AG09319 (cell line): ENCODE measurements at places on chromosomes 16 and 17.

DNA sequence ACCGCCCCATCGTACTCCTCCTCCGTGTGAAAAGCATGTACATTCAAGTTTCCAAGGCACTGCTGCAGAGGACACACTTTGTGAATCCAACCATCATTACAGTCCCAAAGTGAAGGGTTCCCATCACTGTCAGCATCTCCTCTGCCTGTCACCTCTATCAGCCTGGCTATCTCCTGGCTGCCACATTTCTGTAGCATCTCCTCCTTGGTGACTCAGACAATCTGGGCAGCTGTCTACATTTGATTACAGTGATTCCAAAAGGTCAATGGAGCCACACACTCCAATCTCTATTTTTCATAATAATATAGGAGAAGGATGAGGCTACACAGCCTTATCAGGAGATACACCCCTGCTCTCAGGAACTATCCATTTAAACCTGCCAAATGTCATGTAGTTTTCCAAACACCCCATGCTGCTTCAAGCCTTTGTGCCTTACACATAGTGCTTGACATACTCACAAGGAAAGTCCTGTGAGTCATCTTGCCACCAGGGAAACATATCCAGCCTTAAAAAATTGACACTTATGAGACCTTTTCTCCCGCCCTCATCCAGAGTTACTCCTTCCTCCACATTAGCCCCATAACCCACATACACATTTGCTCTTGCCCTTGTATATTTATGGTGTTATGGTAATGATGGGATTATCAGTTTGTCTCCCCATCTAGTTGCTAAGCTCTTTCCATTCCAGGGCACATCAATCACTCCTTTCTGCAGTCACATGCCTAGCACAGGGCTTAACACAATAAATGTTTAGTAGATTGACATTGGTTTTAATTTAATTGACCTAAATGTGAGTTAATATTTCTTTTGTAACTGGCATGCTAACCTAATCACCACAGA lies 250.1 kb upstream of the CDH5 start:
- no peak for DNase-seq

DNA sequence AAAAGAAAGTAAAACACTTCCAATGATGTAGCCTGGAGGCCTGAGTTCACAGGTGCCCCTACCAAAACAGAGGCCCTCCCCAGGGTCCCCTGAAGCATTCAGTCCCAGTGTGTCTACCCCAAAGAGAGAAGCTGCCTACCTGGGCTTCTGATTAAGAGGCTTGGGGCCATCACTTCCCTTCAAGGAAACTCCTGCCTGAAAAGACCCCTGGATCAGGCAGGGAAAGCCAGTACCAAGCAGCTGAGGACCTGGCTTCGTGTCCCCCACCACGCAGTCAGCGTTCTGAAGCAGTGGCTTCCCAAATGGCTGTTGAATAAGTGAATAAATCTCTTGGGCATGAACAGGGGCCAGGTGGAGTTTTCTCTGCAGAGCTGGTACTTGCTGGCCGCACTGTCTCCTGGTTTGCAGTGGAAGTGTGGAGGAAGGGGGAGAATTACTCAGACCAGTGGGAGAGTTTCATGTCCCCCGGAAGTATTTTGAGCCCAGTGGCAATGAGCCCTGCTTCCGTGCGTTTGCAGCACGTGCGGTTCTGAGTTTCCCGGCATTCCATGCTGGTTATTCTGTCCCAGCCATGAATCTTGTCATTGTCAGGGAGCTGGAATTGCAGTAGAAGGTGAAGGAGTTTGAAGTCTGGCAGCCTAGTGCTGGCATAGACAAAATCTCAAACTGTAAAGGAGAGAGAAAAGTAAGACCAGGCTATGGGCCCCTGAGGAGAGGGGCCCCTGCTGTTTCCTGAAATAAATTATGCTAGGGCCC lies 27.0 kb downstream of the RMI2 start:
- no peak for DNase-seq

DNA sequence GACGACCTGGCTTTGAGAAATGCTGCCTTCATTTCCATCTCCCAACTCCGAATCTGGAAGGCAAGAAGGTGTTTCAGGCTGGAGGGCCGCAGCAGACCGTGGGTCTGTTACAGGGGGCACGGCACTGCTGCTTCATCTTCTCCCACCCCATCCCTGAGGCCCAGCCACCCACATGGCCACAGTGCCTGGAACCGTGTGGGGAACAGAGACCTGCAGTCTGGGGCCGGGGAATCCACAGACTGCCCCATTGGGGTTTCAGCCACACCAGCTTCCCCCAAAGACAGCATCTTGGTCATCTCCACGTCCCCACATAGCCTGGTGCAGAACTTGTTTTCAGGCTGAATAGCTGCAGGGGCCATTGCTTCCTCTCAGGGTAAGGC lies 74.2 kb downstream of the MRC2 start:
- no peak for DNase-seq

DNA sequence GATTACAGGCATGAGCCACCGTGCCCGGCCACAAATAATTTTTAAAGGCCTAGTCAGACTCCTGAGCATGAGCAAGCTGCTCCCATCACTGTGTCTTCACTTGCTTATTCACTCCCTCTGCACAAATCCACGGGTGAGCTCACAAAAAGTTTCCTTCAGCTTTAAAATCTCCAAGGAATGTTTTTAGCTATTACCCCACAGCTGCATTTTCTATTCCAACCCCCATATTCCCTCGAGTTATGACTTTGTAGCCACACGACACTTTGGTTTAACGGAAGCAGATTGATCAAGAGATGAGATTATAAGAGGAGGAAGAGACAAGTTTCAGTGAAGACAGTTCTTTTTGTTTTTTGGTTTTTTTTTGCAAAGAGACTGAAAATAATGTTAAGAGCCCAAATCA lies 49.1 kb upstream of the SLC25A19 start:
- no peak for DNase-seq

DNA sequence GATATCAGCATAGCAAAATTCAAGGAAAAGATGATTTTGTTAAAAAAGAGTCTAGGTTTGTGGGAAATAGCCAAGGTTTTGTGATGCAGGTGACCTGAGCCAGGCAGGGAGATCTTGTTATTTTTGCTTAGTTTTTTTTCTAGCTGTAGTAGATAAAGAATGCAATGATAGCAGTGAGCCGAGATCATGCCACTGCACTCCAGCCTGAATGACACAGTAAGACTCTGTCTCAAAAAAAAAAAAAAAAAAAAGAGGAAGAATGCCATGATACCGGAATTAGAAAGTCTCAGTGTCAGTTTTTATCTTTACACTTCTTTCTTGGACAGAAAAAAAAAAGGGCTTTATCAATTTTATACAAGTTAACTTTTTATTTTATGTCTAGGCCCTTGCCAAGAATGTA lies 27.5 kb downstream of the TMEM238L start:
- DNase-seq, result no peak

GRCh38 chr17:46157443-46158062 lies 35.7 kb downstream of the KANSL1 start:
- no peak for DNase-seq

- DNase-seq, result no peak
These were observed 6.4 kb downstream of the CUEDC1 start for GRCh38 chr17:57948555-57949420.

- no peak for DNase-seq
These were observed 123.2 kb upstream of the LHX1 start for GRCh38 chr17:36813957-36814563.

DNA sequence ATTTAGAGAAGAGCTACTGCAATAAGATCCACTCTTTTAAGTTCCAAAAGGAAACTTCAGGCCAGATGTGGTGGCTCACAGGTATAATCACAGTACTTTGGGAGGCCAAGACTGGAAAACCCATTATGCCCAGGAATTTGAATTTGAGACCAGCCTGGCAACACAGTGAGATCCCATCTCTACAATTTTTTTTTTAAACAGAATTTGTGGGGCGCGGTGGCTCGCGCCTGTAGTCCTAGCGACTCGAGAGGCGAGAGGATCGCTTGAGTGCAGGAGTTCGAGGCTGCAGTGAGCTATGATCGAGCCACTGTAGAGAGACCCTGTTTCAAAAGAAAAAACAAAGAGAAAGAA lies 793 bp downstream of the COG7 start:
- no peak for DNase-seq

DNA sequence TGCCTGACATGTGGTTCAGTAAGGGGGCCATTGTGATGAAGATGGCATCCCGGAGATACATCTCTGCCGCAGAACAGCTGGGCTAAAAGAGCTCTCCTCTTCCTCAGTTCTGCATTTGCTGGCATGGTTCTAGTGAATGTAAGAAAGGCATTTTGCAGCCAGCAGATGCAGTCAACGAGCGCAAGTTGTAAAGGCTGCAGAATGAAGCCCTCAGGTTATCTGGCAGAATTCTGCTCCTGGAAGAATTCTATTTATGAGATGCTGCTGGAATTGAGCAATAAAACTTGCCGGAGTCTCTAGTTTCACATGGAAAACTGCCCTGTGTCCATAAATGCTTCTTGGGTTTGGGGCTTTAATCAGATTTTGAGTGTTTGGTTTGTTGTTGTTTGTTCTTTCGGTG lies 176.8 kb upstream of the HSBP1 start:
- peak; percentile 12 for DNase-seq

GRCh38 chr16:5468488-5468887 lies 370.9 kb upstream of the EEF2KMT start:
- no peak for DNase-seq

- DNase-seq, result no peak
These were observed 2.8 kb upstream of the ALDH3A2 start for GRCh38 chr17:19645734-19646201.

- DNase-seq, result no peak
These were observed 1.5 kb upstream of the RCVRN start for GRCh38 chr17:9906616-9907015.

GRCh38 chr17:29143894-29144293 lies 36.3 kb downstream of the MYO18A start:
- DNase-seq, result no peak

GRCh38 chr17:43759836-43760235 lies 1.2 kb upstream of the SOST start:
- no peak for DNase-seq

DNA sequence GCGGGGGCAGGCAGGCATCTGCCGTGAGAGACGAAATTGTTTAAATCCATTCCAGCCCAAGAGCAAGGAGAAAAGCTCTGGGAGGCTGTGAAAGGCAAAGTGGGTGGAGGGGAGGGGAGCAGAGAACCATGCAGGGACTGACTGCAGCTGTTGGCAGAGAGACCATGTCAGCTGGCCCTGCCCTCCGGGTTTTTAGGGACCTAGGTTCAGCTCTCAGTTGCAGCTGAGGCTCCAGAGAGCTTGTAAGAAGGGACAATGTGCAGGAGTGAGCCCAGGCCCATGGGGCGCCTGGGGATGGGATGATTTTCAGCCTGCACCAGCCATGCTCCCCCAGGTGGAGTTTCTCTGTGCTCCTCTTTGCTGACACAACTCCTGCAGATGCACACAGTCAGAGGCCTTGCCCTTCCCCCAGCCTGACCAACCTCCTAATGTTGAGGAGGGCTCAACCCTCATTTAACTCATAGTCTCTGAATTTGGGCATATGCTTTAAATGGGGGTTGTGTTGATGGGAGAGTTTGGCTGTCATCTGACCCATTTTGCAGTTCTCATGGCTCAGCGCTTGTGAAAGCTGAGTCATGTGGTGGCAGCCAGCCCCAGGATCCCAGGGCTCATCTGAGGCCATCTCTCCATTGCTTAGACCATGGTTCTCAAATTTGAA lies 70.9 kb downstream of the PLXDC1 start:
- DNase-seq, result no peak

GRCh38 chr17:77167472-77168306 lies 26.9 kb downstream of the SEC14L1 start:
- DNase-seq, result no peak

GRCh38 chr17:38579934-38580333 lies 25.8 kb downstream of the SRCIN1 start:
- DNase-seq, result no peak

GRCh38 chr16:57196286-57196685 lies 10.2 kb downstream of the RSPRY1 start:
- no peak for DNase-seq

DNA sequence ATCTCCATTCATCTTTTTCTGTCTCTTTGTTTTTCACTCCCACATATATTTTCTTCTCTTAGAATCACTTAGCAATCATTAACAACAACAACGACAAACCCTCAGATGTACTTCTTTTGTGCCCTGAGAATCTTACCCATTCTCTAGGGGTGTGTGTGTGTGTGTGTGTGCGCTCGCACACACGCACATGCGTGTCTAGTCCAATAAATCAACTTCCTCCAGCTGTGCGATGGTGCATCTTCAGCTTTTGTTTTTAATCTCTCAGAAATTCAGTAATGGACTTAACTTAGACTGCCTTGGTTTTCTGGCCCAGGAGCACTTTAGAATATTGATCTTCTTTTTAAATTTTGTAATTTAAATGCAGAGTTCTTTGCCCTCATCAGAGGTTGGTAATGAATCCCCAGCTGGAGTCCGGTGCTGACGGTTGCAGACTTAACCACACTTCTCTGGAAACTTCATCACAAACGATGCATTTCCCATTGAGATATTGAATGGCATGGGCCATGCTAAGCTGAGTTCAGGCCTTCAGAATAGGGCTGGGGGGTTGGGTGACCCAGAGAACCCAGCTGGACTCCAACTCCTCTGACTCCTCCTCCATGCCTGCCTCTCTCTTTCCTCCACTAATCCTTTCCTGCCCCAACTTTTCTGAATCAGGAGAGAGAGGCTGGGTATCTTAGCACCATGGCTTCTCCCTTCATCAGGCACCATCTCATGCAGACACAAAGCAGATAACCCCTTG lies 193.9 kb downstream of the ZNF18 start:
- no peak for DNase-seq

- no peak for DNase-seq
These were observed at the start of gene AOC2 for GRCh38 chr17:42844271-42844670. AOC2 (plus strand) TSS chr17:42844580; CDS start chr17:42844627, 47 bp downstream.

GRCh38 chr16:27748868-27749546 lies 199.1 kb downstream of the KATNIP start:
- DNase-seq, result peak; percentile 38

DNA sequence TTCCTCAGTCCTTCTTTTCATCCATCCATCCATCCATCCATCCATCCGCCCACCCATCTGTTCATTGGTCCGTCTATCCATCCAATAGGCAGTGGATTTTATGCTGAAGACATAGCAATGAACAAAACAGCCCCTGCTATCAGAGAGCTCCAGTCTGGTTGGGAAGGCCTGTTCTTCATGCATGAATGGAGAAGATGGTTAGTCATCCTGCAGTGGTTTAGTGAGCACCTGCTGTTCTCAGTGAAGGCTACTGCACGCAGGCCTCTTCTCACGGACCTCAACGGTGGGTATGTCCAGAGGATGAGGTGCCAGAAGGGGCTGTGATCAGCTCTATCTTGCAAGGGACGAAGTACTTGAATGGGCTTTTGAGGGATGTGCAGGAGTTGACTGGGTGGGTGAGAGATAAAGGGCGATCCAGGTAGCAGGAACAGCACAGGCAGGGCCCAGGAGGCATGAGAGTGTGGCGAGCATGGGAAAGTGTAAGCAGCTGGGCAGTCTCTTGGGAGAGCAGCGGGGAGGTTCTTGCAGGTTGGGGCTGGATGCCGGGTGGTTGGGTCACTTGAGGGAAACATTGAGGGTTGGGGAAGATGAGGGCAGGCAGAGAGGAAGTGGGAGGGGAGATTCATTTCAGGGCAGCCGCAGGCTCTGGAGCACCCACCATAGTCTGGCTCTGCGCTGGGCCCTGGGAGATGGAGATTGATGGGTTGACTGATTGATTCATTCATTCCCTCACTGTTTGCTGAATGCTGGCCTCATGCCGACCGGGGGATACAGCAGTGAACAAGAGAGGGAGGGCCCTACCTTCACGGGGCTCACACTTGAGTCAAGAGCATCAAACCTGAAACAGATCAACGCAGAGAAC lies 115.0 kb upstream of the CIBAR2 start:
- DNase-seq, result no peak

GRCh38 chr17:39219647-39220154 lies 6.0 kb downstream of the STAC2 start:
- no peak for DNase-seq

- no peak for DNase-seq
These were observed 10.5 kb downstream of the FAM83G start for GRCh38 chr17:18993905-18994526.

GRCh38 chr17:75812096-75813013 lies 27.7 kb downstream of the UNK start:
- DNase-seq, result no peak
